Sigmoid colon (tissue), 7 donors: ENCODE measurements at places on chromosomes 12 and 14. TPM values are rescaled to one million over a fixed set of nuclear protein-coding genes. Genes with fewer than 3 reads are reported as not detected.
A peak's percentile ranks its signal among the peaks of the same experiment; 100 is the strongest.

GRCh38 chr12:42208574-42208973 lies 29.5 kb downstream of the YAF2 start:
- no peaks in the 10 kb centered on the region for H3K27me3 ChIP-seq
- peaks cover 11% of the 10 kb centered on the region for H3K4me1 ChIP-seq
- DNase-seq: no peak
- H3K36me3 ChIP-seq: no peaks in the 10 kb centered on the region

DNA sequence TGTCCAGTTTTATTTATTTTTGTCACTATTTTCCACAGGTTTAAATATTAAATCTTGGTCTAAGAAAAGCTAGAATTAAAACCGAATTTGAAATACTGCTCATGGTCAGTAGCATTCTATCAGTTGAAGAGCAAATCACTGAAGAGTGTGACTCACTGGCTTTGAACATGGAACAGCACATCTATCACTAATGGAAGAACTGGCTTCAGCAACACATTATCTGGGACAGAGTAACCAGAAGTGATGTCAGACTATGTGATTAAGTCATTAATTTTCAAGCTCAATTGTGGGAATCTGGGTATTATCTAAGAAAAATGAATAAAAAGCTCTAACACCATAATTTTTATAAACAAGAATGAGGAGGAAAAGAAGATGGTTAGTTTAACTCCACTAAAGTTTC lies 527.5 kb downstream of the TMTC2 start:
- H3K27me3 ChIP-seq: no peaks in the 10 kb centered on the region
- no peak for DNase-seq
- H3K4me1 ChIP-seq: no peaks in the 10 kb centered on the region
- no peaks in the 10 kb centered on the region for H3K36me3 ChIP-seq

- no peak for DNase-seq
- no peak overlapping the region for H3K4me3 ChIP-seq
- no peak overlapping the region for H3K27ac ChIP-seq
- H3K36me3 ChIP-seq: peaks cover 25% of the 10 kb centered on the region
- no peaks in the 10 kb centered on the region for H3K4me1 ChIP-seq
Measured at GRCh38 chr14:93929657-93930056, 2.5 kb downstream of the FAM181A start.

DNA sequence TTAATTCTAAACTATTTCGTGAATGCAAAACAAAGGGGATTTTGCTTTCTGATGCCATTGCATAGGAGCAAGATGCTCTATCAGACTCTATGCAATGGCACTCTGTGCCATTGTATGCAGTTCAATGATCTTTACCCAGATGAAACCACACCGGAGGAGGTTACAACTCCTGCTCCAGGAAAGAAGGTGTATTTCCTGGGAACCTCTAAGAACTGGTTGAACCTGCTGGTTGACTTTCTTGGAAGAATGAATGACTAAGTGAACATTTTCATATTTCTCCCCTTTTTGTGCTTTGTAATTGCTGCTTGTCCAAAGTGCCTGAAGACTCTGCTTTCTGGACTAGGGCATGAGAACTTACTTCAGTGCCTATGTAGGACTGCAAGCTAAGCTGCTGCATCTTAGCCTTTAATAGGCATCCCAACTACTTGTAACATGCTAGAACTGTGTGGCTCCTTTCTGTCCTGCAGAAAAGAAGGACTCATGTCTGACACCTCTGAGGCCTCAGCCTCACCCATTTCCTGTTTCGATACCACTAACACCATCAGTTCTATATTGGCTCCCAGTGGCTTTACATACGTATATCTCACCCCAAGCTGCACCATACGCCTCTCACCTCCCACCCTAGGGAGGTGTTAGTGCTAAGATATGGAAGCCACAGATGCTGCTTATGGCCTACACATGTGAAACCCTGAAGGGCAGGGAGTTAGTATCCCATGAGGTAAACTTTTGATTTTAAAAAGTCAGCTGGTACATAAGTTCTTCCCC lies 193.5 kb upstream of the CNOT2 start:
- H3K36me3 ChIP-seq: no peaks in the 10 kb centered on the region
- H3K4me1 ChIP-seq: no peaks in the 10 kb centered on the region
- no peak overlapping the region for H3K27ac ChIP-seq
- no peak overlapping the region for H3K4me3 ChIP-seq
- no peak for DNase-seq

DNA sequence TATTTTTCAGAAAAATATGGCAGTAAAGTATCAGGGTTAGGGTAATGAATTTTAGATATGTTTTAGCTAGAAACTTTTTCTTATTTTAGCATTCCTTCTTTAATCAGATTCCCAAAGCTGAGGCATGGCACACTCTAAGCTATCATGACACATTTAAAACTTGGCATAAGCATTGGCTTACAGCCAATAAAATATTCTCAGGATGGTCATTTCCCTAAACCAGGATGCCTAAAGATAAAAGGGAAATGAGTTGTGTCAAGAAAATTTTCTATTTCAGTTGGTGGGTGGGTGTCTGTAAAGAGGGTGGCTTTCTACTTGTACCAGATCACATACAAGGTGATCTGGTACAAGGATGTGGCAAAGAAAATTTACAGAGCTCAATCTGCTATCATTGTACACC lies 47.8 kb downstream of the PEBP1 start:
- H3K4me3 ChIP-seq: no peak overlapping the region
- peaks cover 24% of the 10 kb centered on the region for H3K4me1 ChIP-seq
- H3K36me3 ChIP-seq: peaks cover 13% of the 10 kb centered on the region
- H3K27me3 ChIP-seq: no peaks in the 10 kb centered on the region
- no peak overlapping the region for H3K27ac ChIP-seq

- no peak overlapping the region for H3K27ac ChIP-seq
- H3K4me3 ChIP-seq: no peak overlapping the region
- H3K36me3 ChIP-seq: no peaks in the 10 kb centered on the region
- DNase-seq: no peak
- H3K4me1 ChIP-seq: no peaks in the 10 kb centered on the region
- no peaks in the 10 kb centered on the region for H3K27me3 ChIP-seq
Measured at GRCh38 chr12:79358716-79359300, 332.0 kb downstream of the PAWR start.

- H3K4me1 ChIP-seq: peaks cover 7% of the 10 kb centered on the region
- no peak for DNase-seq
- H3K27me3 ChIP-seq: peaks cover 40% of the 10 kb centered on the region
- H3K4me3 ChIP-seq: no peak overlapping the region
- no peak overlapping the region for H3K27ac ChIP-seq
- no peaks in the 10 kb centered on the region for H3K36me3 ChIP-seq
Measured at GRCh38 chr14:99234961-99235571, 36.9 kb downstream of the BCL11B start.

GRCh38 chr12:66340131-66340530 lies 37.8 kb downstream of the HELB start:
- no peaks in the 10 kb centered on the region for H3K4me1 ChIP-seq
- no peaks in the 10 kb centered on the region for H3K36me3 ChIP-seq
- H3K4me3 ChIP-seq: no peak overlapping the region
- no peaks in the 10 kb centered on the region for H3K27me3 ChIP-seq

GRCh38 chr14:23444314-23444713 lies 8.9 kb upstream of the MYH7 start:
- no peak overlapping the region for H3K4me3 ChIP-seq
- no peak for DNase-seq
- no peak overlapping the region for H3K27ac ChIP-seq

DNA sequence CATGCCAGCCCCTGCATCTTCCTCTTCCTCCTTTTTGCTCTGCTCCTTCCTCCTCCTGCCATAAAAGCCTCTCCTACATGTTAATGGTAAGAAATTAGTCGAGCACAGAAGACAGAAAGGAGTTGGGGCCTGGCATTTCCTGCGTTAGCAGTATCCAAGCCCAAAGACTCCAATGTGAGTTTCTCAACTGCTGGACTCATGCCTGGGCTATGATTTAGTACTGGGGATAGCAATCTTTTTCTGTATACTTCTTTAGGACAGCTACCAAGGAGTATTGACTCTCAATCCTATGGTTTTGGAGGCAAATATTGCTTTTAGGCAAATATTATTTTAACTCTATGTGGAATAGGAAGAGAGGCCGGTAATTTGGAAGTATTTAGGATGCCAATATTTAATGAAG lies 18.0 kb upstream of the SLC38A4 start:
- no peak overlapping the region for H3K4me3 ChIP-seq
- no peak overlapping the region for H3K27ac ChIP-seq
- no peak for DNase-seq
- no peaks in the 10 kb centered on the region for H3K36me3 ChIP-seq

- DNase-seq: no peak
- H3K4me1 ChIP-seq: peaks cover 71% of the 10 kb centered on the region
- H3K27ac ChIP-seq: no peak overlapping the region
- H3K27me3 ChIP-seq: no peaks in the 10 kb centered on the region
- no peaks in the 10 kb centered on the region for H3K36me3 ChIP-seq
Measured at GRCh38 chr14:75715926-75716780, 55.1 kb downstream of the TTLL5 start.

GRCh38 chr14:47833011-47833410 lies 157.6 kb upstream of the MDGA2 start:
- no peaks in the 10 kb centered on the region for H3K4me1 ChIP-seq
- H3K27ac ChIP-seq: no peak overlapping the region
- H3K27me3 ChIP-seq: no peaks in the 10 kb centered on the region
- H3K4me3 ChIP-seq: no peak overlapping the region

- peak overlapping the region; percentile 92 for H3K27ac ChIP-seq
- no peaks in the 10 kb centered on the region for H3K36me3 ChIP-seq
- peak overlapping the region; percentile 13 for H3K4me3 ChIP-seq
- DNase-seq: peak; percentile 77
Measured at GRCh38 chr12:64669270-64669842, 59.1 kb downstream of the RASSF3 start.

GRCh38 chr14:74401504-74402241 lies 24.3 kb downstream of the SYNDIG1L start:
- peaks cover 51% of the 10 kb centered on the region for H3K27me3 ChIP-seq
- H3K36me3 ChIP-seq: no peaks in the 10 kb centered on the region
- H3K27ac ChIP-seq: no peak overlapping the region
- no peak for DNase-seq
- no peaks in the 10 kb centered on the region for H3K4me1 ChIP-seq

- H3K27me3 ChIP-seq: no peaks in the 10 kb centered on the region
Measured at GRCh38 chr12:8453796-8454195, 2.0 kb upstream of the CLEC6A start.

- H3K4me1 ChIP-seq: peaks cover 46% of the 10 kb centered on the region
- H3K4me3 ChIP-seq: peak overlapping the region; percentile 91
- H3K36me3 ChIP-seq: no peaks in the 10 kb centered on the region
- H3K27ac ChIP-seq: no peak overlapping the region
- H3K27me3 ChIP-seq: no peaks in the 10 kb centered on the region
Measured at GRCh38 chr14:57392830-57393229, 2.4 kb downstream of the NAA30 start.

DNA sequence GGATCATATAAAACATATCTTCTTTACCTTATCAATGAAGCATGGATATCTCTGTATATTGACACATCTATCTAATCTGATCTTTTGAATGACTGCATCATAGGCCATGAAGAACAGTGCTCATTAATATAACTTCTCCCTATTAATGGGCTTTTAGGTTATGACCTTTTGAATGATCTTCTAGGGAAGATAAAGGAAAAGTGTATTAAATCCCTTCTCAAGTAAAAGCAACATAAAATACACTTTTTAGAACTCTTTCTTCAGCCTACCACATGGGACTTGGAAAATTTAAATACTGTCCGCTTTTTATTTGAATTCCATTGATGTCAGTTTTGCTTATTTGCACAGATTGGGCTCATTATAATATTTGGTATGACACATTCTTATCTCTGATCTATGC lies 425.4 kb downstream of the MED13L start:
- H3K27me3 ChIP-seq: no peaks in the 10 kb centered on the region
- no peak for DNase-seq
- no peak overlapping the region for H3K27ac ChIP-seq
- no peaks in the 10 kb centered on the region for H3K36me3 ChIP-seq
- H3K4me1 ChIP-seq: no peaks in the 10 kb centered on the region

- H3K27me3 ChIP-seq: peaks cover 7% of the 10 kb centered on the region
- H3K27ac ChIP-seq: peak overlapping the region; percentile 59
- no peaks in the 10 kb centered on the region for H3K36me3 ChIP-seq
- H3K4me3 ChIP-seq: peak overlapping the region; percentile 50
Measured at GRCh38 chr12:27970401-27971120, 2.0 kb downstream of the PTHLH start.

The NELL2 gene
- total RNA-seq: 3.9 TPM

The TSPAN19 gene
- not detected for total RNA-seq

The FAIM2 gene
- total RNA-seq: 12.8 TPM

The TMTC2 gene
- 61.2 TPM for total RNA-seq

The POLE2 gene
- total RNA-seq: 3.8 TPM

The IL31 gene
- total RNA-seq: not detected

The CCDC38 gene
- total RNA-seq: not detected

The KLRC3 gene
- not detected for total RNA-seq
